ENCODE measurements at places on chromosomes 7 and 10.

- DNase-seq, result no peak
These were observed 146.3 kb upstream of the EEPD1 start for GRCh38 chr7:36006636-36007229.

- DNase-seq, result peak; percentile 23
These were observed 1.2 kb downstream of the BAG3 start for GRCh38 chr10:119652361-119652730.

DNA sequence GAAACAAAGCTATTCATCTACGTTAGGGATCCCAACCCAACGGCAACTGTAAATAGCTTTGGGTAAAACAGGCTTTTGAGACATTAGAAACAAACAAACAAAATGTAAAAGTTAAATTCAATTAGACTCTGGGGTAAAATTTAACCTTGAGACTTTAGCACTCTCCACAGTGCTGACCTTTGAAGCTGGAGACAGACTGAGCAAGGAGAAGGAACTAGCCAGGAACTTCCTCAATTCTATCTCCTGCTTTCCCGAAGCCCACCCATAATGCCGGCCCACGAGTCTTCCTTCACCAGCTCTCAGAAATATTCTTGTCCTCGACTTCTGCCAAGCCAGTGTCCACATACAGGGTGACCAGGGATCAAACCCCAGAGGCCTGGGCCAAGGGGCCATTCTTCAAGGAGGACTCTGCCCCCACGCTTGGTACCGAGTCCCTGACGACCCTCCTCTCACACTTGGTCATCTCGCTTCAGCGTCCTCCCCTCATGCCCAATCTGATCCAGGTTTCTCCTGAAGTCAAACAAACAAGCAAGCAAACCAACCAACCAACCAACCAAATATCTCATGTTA is 114.1 kb downstream of the HIPK2 start:
- no peak for DNase-seq

- DNase-seq, result no peak
These were observed 489 bp downstream of the MAP3K8 start for GRCh38 chr10:30434273-30435072.

DNA sequence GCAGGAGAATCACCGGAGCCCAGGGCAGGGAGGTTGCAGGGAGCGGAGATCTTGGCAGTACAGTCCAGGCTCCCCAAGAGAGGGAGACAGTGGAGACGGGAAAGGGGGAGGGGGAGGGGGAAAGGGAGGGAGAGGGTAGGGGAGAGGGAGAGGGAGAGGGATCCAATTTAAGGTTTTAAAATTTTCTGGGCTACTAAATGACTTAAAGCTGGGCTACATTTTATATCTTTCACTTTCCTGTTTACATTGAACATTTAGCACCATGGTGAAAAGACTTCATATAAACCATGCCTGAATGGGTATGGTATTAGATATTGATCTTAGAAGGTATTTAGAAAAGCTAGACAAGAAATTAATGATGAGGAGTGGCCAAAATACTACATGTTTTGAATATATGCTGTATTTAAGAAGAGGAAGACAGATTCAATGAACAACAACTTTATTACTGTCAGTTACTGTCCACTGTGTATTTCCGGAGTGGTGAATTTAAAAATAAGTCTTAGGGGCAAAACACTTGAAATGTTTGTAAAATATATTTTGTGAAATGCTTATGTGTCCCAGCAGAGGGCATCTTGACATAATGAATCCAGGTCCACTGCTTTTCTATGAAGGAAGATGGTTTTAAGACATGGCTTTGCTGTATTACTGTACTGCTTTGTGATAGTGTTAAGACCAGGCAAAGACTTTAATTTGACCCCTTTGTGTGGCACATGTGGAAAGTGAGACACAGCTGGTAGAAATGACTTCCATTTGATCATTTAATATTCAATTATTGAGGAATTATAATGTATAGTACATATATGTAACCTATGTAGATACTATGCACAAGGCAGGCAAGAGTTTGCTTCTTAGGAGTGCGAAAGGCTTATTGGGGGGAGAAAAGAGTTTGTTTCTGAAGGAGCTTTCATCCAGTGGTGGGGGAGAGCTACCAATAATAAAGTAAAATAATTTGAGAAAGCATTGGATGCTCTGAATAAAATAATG is 52.8 kb downstream of the NRF1 start:
- DNase-seq, result peak; percentile 36

DNA sequence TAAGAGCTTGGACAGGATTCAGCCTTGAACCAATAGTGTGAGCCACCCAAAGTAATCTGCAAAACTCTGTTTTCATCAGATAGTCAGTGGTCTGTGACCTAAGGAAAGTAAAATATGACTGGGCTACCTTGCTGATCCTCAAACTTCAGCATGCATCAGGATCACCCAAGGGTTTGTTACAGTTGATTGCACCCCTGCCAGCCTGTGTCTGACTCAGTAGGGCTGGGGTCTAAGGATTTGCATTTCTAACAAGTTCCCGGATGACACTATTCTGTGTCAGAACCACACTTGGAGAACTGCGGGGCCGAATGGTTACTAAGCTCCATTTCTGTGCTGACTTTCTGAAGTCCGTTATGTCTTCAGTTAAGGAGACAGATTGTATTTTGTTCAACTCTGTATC is 40.6 kb upstream of the TSPAN13 start:
- no peak for DNase-seq

GRCh38 chr10:49356944-49357343 is 38.9 kb downstream of the DRGX start:
- DNase-seq, result no peak

DNA sequence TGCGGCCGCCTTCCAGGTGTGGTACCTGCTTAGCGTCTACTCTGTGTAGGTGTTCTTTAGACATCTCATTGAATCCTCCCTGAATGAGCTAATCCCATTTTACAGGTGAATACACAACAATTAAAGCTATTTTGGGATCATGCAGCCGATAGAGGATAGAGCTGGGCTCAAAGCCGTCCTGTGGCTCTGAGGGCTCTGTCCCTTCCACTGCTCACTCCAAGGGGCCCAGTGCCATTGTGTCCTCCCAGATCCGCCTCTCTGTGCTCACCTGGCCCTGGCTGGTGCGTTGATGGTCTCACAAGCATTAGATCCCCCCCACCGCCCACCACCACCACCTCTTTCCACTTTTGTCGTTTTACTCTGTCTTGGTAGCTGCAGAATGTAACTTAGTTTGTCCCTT is 13.1 kb downstream of the NPTX2 start:
- no peak for DNase-seq

GRCh38 chr7:10537764-10538163 is 435.9 kb upstream of the PHF14 start:
- DNase-seq, result no peak

- no peak for DNase-seq
These were observed 51.2 kb upstream of the TMEM248 start for GRCh38 chr7:66869660-66870450.

GRCh38 chr7:151742713-151743480 is 134.0 kb downstream of the PRKAG2 start:
- no peak for DNase-seq

- no peak for DNase-seq
These were observed 54.7 kb downstream of the SCD start for GRCh38 chr10:100401631-100402328.

- no peak for DNase-seq
These were observed 1.2 kb downstream of the MLXIPL start for GRCh38 chr7:73622909-73623797.

DNA sequence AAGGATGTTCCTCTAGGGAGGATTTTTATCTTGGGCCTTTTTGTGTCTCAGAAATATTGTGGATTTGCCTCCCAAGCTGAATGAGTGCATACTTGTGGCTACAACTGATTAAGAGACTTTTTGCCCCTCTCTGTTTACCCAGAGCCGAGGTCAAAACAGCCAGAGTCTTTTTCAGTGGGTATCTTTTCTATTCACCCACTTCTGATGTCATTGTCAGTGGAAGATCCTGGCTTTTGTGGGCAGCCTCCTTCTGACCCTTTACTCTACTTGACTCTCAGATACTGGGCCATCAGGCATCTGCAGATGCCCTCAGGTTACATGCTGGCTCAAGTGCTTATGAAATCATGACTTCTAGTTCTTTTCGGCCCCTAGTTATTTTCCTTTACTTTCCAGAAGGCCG is 19.6 kb upstream of the PIP4K2A start:
- DNase-seq, result no peak

GRCh38 chr10:5953676-5954075 is 23.7 kb downstream of the IL15RA start:
- DNase-seq, result no peak

DNA sequence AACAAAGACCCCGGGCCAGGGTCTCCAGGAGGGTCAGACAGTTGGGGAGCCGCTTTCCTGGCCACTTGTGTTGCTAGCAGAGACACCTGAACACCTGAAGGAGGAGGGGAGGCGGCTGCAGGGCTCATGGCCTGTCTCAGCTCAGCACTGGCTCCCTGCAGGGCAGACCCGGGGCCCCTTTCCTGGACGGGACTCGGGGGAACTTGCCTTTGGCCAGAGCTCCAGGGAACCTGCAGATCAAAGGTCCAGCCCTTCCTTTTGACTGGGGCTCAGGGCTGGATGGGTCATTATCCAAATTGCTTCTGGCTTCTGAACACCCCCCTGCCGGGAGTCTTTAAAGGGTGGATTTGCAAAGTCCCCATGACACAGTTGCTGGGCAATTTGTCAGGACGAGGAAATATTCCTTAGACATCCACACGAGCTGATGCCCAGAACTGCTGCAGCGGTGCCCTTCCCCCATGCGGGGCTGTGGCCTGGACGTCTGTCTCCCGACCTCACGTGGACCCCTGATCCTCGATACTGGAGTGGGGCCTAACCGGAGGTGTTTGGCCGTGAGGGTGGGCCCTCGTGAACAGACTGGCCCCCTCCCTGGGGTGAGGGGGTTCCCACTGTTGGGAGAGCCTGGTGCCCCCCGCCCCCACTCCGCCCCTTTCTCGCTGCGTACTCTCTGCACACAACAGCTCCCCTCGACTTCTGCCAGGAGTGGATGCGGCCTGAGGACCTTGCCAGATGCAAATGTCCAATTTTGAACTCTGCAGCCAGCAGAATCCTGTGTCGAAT is 194.3 kb downstream of the ELFN1 start:
- DNase-seq, result no peak

- no peak for DNase-seq
These were observed 137.2 kb downstream of the PHTF2 start for GRCh38 chr7:77935652-77936348.

DNA sequence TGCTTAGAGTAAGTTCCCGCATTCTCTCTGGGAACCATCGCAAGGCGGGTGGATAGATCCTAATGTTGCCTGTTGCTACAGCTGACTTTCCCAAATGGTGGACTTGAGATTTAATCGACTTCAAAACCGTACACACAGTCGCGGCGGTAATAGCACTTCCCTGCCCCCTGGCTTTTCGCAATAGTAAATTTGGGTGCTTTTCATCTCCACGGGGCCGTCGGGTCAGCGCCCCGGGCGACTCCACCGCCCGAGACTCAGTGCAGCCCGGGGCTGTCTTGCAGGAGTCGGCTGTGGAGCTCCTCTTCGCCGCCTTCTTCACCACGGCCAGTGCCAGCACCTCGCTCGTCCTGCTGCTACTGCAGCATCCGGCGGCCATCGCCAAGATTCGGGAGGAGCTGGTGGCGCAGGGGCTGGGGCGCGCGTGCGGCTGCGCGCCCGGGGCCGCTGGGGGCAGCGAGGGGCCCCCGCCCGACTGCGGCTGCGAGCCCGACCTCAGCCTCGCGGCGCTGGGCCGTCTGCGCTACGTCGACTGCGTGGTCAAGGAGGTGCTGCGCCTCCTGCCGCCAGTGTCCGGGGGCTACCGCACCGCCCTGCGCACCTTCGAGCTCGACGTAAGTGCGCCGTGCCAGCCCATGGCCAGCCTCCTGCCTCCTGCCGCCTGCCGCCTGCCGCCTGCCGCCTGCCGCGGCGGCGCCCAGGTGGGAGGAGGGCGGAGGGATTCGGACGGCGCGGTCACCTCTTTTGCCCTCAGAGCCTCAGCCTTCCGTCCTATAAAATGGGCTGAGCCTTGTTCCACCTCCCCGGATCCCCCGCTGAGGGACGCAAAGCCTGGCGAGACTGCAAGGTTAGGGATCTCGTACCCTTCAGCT is 5.3 kb downstream of the CYP26C1 start:
- DNase-seq, result no peak

GRCh38 chr7:4479367-4480039 is 202.6 kb upstream of the FOXK1 start:
- no peak for DNase-seq

- no peak for DNase-seq
These were observed 30.0 kb downstream of the ARHGAP22 start for GRCh38 chr10:48574817-48575380.

GRCh38 chr7:107890962-107891635 is at the start of gene DLD:
DLD (plus strand) TSS chr7:107891183; CDS start chr7:107891251, 68 bp downstream.
- DNase-seq, result peak; percentile 40

DNA sequence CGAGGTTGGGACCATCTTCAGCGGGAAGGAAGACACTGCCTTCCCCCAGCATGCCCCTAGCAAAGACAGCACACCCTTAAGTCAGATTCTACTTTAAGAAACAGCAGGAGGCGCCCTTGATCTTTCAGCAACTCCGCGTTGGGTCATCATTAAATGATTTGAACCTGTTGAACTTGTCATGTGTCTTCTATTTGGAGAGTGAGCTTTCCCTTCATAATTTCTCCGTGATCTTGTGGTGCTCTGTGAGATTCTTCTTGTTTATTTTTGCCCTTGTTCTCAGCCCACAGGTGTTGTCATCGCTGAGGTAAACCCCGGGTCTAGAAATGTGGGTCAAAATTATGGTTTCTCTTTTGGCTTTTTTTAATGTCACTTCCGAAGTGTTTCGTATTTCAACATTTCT is 49.5 kb upstream of the PITRM1 start:
- DNase-seq, result no peak

- no peak for DNase-seq
These were observed 415.3 kb upstream of the PRKCQ start for GRCh38 chr10:6995341-6995740.

All from AG04449 (cell line).